GM18507 (cell line): ENCODE measurements at places on chromosomes 1 and 21.

DNA sequence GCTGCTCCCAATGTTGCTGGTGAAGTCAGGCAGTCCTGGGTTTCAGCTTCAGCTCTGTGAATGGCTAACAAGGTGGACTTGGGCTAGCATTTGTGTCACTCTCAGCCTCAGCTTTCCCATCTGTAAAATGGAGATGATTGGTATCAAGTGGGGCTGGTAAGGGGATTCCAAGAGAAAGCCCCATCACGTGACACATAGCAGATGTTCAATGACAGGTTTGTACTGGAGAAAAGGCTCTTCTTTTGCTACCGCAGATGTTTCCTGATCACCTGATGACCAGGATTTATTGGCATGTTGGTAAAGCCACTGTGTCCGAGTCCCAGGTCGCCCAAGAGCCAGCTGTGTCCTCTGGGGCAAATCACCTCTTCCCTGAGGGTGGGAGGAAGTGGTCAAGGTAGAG lies 335.0 kb downstream of the MATN1 start:
- DNase-seq: no peak

DNA sequence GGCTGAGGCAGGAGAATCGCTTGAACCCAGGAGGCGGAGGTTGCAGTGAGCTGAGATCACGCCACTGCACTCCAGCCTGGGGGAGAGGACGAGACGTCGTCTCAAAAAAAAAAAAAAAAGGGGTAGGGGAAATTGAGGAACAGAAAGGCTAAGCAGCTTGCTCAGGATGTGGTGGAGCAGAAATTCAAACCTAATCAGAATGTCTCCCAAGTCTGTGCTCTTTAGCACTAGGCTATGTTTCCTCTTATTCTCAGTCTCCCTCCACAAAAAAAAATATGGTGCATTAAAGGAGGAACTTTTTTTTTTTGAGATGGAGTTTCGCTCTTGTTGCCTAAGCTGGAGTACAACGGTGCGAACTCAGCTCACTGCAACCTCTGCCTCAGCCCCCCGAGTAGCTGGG lies 114.2 kb downstream of the SLC16A1 start:
- no peak for DNase-seq

DNA sequence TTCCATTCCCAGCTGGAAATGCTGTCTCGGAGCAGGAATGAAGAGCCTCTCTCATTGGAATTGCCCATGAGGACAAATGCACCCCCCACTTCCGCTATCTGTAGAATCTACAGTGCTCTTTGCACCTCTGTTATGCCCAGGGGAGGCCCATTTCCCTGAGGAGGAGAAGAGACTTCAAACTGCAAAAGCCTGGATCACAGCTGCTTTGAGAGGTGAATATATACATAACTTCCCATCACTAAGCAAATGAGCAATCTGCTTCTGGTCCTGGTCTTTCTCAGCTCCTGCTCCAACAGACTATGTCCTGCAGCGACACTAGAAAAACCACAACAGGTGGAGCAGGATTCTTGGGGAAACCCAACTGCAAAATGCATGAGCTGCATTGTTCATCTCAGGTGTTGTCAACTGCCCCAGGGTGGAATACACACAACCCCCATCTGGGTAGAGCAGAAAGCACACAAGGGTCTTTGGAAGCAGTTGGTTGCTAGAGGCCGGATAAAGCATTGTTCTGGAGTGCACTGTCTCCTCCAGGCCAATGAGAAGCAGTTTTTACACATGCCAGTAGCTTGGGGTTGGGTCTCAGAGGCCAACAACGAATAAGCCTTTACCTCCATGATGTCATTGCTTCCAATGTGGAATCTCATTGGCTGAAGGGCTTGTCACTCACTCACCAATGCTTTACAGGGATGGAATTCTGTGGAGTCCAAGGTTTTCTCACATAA lies 67.7 kb upstream of the RAB4A start:
- DNase-seq: no peak

DNA sequence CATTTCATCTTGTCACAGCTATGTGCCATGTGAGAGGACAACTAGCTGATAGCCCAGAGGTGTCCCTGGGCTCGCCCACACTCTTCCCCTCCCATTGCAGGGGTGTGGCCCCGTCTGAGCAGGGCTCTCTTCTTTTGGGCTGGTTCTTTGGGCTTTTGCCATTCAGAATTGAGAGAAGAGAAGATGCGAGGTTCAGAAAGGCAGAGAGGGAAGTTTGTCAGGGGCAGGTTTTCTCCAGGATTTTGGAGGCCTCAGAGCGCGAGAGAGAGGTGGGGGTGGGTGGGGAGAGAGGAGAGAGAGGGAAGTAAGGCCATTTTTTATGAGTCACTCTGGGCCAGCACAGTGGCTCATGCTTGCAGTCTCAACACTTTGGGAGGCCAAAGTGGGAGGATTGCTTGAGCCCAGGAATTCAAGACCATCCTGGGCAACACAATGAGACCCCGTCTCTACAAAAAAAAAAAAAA lies 5.2 kb downstream of the IFI6 start:
- DNase-seq: no peak

- no peak for DNase-seq
These were observed 58.3 kb upstream of the ACOT11 start for GRCh38 chr1:54489627-54490250.

DNA sequence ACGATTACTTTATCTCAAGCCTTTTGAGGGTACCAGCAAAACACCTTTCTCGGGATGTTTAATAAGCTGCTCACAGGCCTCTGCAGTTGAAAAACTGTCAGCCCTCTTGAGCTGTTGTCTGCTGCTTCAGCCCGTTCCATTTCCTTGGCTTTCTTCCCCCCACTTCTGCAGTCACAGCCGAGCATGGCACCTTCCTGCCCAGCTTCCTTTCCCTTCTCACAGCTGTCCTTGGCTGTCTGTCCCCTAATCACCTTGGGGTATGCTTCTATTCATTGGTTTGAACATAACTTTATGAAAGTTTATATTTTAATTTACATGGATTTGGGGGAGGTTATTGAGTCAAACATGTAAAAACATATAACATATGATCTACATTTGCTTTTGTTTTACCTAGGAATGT lies 6.9 kb upstream of the PROX1 start:
- no peak for DNase-seq

DNA sequence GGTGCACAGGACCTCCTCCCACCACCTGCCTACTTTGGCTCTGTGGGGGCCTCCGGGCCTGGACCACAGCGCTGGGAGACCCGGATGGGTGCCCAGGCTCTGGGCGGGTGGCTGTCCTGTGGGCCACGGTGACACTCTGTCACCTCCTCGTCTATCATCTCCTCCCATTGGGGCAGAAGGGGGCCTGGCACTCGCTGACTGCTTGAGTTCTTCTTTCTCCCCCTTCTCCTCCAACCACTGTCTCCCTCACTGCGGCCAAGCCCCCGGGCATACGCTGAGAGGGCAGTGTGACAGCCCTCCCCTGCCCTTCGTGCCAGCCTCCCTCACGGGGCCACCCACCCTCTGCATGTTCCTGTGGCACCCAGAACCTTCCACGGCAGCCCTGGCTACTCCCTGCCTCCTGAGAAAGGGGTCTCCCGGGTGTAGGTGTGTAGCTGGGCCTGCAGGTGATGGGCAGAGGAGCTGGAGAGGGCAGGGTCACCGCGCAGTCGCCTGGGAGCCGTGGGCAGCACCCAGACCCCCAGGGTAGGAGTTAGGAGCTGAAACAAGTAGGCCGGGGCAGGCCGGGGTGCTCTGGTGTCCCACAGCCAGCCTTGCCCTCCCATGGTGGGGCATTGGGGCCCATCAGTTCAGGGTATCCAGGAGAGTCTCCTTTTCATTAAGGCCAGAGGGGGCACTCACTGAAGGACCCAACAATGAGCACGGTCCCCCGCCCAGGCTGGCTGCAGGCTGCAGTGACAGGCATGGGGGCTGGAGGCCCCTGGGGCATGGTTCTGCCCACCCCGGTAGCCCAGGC lies 9.2 kb upstream of the ARF1 start:
- DNase-seq: no peak

DNA sequence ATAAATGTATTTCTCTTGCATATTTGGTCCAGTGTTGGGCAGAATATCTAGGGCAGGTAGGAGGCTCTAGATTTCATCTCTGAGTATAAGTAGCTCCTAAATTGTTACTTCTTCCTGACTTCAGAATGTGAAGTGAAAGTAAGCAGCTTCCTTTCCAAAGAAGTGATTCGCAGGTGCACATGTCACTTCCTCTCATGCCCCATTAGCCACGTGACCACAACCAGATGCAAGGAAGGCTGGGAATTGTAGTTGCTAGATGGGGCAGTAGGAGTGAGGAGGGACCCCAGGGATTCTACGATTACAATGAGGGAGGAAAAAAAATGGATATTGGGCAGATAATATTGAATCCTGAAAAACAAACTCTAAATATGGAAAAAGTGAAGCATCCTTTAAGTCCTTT lies 113.2 kb upstream of the CYYR1 start:
- no peak for DNase-seq
